ENCODE measurements at places on chromosomes 3 and 15.

DNA sequence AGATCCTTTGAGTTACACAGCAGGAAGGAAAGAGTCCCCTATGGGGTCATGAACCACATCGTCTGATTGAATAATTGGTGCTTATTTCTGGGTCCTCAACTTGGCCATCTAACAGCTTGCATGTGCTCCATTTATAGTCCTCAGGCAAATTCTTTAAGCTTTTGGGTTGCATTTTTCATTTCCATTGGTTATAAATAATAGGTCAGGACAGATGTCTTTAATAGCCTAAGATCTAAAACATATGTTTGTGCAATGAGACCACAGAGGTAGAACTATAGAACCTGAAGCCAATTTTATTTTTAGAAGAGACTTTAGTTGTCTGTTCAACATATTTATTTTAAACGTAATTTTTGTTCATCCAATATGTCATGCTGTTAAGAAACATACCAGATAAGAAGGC is 43.2 kb downstream of the CD200R1L start:
- DNase-seq: no peak

DNA sequence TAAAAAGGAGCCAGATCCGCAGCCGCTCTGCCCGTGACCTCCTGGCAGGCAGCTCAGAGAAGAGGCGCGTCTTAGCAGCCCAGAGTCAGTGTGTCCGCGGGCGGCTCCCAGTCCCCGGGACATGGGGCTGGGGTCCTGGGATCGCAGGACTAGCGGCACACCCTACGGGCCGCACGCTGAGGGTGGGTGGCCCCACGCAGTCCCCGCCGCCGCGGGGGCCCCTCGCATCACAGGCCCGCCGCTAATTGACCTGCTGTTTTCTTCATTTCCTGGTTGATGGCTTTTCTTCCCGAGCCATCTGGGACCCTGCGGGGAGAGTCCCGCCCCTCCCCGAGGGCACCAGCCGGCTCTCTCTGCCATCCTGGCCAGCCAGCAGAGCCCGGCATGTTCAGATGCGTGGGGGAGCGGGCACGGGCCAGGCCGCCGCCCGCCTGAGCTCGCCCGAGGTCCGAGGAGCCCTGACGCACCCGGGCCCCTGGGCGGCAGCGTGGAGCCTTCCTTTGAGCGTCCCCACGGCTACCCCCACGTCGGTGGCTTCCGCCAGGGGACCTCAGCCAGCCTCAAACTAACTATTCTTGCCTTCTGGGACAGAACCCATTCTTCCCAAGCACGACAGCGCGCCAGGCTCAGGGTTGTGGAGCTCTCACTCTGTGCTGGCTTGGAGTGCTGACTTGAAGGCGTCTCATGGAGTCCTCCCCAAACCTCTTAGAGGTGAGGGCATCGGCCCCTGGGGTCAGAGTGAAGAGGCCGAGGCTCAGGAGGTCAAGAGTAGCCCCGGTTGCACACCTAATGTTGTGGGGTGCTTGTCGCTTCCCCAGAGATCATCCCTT is 34.6 kb upstream of the CACNA2D3 start:
- no peak for DNase-seq

- DNase-seq: no peak
These were observed 186.7 kb downstream of the SSR3 start for GRCh38 chr3:156368189-156368588.

DNA sequence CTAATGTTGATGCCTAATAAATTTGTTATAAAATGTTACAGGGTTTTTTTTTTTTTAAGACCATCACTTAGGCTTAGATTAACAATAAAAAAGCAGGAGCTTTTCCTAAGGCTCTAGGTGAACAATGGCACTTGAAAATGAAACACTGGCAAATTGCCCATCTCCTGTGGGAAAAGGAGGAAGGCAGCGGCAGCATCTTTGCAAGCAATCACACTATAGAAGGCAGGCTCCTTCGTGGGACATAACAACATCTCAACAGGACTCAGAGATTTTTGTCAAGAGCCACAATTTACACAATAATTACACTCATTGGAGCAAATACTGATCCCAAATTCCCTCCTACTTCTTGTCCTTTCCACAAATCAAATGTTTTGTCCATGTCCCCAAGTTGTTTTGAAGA is 646.7 kb downstream of the ROBO2 start:
- no peak for DNase-seq

DNA sequence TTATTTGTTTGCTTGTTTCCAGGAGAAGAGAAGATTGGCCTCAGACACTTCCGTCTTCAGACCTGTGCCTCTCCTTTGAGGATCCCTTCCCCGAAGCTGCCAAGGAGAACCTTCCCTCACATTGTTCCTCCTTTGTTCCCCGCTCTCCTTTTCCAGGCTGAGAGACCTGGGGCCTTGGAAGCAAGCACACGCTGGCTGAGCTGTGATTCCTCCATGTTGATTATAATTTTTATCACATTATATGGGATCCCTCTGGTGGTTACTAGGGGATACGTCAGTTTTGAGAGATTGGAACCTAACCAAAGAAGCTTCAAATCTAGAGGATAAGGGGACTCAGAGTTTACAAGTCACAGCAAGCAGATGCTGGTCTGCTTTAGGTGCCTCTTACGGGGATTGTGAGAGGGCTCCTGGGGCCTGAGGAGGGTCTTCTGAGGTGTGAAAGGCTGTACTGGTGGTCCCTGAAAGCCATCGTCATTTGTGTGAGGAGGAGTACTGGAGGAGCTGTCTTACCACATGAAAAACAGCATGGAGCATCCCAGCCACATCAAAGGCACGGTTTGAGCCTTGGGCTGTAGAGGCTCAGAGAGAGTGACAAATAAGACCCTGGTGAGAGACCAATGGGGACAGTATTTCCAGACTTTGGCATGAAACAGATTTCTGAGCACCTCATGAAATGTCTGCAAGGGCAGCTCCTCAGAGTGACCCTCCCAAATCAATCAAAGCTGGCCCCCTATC is 760.1 kb upstream of the CFAP20DC start:
- no peak for DNase-seq

DNA sequence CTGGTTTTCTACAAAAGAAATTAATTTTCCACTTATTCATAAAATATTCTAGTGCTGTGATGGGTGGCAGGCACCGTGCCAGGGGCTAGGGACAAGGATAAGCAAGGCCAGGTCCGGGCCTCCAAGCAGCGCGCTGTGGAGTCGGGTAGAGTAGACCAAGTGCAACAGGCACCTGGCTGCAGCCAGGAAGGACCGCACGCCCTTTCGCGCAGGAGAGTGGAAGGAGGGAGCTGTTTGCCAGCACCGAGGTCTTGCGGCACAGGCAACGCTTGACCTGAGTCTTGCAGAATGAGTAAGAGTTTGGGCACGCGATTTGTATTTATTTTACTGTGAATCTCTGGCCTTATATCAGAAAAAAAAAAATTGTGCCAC is at the start of gene CASR:
CASR (plus strand) TSS at position 148 of the 372 bp plus-strand sequence. CDS start 70,522 bp downstream, outside the sequence.
- DNase-seq: no peak

DNA sequence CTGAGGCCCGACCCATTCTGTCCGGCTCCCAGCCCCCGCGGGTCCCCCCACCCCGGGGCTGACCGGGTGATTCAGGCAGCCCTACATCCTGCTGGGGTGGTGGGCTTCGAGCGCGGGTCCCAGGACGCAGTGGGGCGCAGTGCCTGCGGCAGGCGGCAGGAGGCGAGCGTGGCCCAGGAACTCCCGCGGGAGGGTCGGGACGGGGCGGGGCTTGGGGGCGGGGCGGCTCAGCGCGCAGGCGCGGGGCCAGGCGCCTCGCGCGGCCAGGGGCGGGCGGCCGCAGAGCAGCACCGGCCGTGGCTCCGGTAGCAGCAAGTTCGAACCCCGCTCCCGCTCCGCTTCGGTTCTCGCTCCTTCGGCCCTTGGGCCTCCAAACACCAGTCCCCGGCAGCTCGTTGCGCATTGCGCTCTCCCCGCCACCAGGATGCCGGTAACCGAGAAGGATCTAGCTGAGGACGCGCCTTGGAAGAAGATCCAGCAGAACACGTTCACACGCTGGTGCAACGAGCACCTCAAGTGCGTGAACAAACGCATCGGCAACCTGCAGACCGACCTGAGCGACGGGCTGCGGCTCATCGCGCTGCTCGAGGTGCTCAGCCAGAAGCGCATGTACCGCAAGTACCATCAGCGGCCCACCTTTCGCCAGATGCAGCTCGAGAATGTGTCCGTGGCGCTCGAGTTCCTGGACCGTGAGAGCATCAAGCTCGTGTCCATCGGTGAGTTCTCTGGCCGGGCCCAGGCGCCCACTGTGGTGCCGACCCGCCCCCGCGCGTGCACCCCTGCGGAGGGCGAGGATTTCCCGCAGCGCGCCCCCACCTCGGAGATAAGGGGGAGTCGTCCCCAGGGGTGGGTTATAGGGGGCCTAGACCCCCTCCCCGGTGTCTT is at the start of gene FLNB:
FLNB (plus strand) TSS at position 282 of the 885 bp plus-strand sequence; CDS start at position 425, 143 bp downstream.
- peak; percentile 70 for DNase-seq

- DNase-seq: no peak
These were observed 58.3 kb downstream of the LRIG1 start for GRCh38 chr3:66442254-66443117.

- no peak for DNase-seq
These were observed 28.6 kb downstream of the CHP1 start for GRCh38 chr15:41259546-41260189.

DNA sequence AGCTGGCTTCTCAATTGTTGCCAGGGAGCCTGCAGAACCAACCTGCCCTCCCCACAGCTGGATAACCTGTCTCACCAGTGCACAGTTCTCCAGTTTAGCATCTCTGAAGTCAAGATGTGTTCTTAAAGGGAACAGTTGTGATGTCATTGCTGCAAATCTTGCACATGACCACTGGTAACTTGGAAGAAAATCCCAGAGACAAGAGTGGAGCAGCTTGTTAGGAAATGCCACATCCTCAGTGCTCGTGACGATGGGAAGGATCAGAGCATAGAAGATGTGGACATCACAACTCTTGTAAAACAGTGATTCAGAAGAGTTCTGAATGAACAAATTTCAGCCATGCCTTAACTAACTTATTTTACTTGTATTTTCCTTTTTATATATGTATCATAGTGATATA is 36.1 kb upstream of the LIMD1 start:
- no peak for DNase-seq

DNA sequence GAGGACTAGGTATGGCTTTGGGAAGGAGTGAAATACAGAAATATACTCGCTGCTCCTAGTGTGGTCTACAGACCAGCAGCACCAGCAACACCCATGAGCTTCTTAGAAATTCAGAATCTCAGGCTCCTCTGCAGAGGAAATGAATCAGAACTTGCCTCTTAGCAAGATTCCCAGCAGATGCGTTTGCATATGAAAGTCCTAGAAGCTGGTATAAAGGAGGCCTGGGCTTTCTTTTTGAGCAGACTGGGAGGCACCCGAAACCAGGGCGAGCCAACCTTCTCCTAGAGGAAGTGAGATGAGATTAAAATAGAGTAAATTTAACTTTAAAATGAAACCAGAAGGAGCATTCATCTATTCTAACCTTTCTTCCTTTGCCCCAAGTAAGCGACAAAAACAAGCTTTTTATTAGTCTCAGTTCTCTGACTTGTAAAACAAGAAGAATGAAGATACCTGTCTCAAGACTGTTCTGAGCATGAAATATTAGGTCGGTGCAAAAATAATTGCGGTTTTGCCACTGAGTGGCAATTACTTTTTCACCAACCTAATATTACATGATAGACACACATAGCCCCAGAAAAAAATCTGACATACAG is 140.0 kb downstream of the PDZRN3 start:
- no peak for DNase-seq

DNA sequence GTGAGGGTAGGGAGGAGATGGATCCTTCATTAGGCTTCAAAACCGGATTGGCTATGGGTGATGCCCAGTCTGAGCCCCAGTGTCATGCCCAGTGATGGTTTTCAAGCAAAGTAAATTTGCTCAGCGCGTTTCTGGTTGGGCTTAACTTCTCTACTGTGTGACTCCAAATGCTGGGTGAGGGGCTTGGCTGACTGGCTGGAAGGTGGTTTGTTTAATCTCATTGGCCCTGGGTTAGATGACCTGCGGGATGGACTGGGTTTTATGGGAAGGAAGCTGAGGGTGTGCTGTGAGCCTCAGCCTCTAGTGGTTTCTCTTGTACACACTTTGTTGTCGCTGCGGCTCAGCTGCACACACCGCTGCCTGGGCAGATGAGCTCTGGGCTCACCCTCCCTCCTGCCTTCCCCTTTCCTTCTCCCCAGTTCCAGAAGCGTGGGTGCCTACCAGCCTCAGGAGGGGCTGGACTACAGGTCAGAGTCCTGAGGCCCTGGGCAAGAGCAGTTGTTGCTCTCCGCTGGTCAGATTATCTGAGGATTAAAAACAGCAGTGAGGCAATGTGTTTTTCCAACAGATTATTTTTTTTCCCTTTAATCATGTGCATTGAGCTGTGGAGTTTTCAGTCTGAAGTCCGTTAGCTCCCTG is 18.6 kb downstream of the PDIA5 start:
- no peak for DNase-seq

DNA sequence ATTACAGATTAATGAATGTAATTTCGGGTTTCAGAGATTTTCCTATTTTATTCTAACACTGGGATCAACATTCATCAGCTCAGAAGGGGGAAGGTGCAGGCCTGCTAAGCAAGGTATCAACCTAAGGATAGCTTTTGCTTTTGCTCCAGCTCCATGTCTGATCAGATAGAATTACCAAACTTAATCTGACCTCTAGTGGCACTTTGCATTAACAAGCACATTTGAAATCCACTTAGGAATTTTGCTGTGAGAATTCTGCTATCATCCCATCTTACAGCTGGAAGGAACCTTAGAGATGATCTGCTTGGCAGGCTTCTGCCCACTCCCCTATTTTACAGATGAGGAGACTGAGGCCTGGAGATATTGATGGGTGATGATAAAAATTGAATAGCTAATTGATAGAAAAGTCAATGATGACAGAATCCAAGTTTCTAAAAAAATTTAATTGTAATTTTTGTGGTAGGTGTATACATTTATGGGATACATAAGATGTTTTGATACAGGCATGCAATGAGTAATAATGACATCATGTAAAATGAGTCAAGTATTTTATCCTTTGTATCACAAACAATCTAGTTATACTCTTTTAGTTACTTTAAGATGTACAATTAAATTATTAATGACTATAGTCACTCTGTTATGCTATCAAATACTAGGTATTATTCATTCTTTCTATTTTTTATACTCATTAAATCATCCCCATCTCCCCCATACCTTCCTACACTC is 209.2 kb upstream of the ZPLD1 start:
- DNase-seq: no peak

GRCh38 chr3:32447865-32448400 is 54.7 kb downstream of the CMTM6 start:
- DNase-seq: no peak

- no peak for DNase-seq
These were observed 85.5 kb downstream of the NCEH1 start for GRCh38 chr3:172625404-172625803.

- DNase-seq: no peak
These were observed 3.0 kb downstream of the PPM1L start for GRCh38 chr3:160758929-160759577.

DNA sequence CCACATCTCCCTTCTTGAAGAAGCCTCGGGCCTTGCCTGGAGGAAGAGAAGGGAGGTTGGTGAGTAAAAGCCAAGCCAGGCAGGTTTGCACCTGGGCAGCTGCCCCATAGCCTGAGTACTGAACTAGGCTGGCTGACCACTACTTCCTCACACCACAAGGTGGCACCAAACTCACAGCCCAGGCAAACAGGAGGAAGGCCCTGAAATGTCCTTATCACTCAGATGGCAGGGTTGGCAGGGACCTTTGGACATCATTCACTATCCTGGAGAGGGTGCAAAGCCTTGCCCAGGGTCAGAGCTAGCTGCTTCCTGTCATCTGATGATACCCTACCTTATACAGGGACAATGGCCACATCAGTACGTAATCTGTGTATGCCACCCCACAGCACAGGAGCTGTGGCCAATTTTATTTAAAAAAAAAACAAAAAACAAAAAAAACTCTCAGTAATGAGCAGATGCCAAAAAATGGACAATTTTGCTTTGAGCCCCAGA is 2.2 kb upstream of the GRAMD2A start:
- peak; percentile 50 for DNase-seq
